ENCODE measurements at places on chromosomes 5 and 9.

DNA sequence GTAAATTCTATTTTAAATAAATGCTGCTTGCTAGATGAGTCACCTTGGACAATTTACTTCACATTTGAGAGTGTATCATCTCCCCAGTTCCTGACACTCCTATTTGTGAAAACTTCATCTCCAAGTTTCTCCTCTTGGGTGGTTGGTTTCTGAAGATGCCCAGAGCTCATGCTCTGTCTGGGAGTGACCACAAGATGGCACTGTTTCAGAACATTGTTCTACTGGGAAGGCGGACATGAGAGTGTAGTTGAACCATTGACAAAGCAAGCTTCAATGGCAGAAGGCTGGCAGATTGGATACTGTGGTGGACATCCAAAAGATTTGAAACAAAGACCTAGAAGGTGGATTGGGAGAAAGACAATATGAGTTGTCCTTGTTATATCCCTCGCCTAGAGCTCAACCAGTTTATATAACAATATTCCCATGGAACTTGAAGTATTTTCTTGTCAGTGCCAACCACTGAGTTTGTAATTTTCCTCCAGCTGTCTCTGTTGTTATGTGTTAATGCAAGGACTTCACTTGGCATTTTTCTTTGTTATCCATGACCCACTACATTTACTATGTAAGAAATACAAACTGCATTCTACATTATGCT, 234.3 kb upstream of the ANKH start:
- DNase-seq = peak; percentile 24

- DNase-seq = no peak
Measured at GRCh38 chr5:104048231-104048630, 485.6 kb upstream of the NUDT12 start.

GRCh38 chr5:14685757-14686156, 21.2 kb downstream of the OTULIN start:
- DNase-seq = peak; percentile 66

DNA sequence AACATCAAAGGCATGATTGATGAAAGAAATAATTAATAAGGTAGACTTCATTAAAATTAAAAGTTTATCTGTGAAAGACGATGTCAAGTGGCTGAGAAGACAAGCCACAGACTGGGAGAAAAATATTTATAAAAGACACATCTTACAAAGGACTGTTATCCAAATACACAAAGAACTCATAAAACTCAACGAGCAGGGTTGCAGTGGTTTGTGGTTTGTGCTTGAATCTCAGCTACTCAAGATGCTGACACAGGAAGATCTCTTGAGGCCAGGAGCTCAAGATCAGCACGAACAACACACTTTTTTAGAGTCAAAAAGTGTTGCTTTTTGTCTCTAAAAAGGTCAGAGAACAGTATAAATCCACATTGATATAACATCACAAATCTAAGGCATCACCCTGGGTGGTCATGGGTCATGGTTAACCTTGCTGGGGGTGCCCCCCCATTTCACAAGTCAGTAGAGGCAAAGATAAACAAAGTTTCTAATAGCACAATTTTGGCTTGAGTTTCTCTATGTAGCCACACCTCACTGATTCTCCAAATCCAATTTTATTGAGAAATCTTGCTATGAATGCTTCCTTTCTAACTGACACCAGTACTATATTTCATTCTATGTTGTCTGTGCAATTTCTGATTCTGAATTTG, 342.9 kb upstream of the RPS23 start:
- DNase-seq = no peak

- no peak for DNase-seq
Measured at GRCh38 chr9:92947268-92948037, at the start of gene FGD3. Gene FGD3 (plus strand): TSS chr9:92947523. CDS start chr9:92976257, 28,734 bp downstream.

GRCh38 chr9:92728831-92729734, 35.5 kb downstream of the BICD2 start:
- no peak for DNase-seq

DNA sequence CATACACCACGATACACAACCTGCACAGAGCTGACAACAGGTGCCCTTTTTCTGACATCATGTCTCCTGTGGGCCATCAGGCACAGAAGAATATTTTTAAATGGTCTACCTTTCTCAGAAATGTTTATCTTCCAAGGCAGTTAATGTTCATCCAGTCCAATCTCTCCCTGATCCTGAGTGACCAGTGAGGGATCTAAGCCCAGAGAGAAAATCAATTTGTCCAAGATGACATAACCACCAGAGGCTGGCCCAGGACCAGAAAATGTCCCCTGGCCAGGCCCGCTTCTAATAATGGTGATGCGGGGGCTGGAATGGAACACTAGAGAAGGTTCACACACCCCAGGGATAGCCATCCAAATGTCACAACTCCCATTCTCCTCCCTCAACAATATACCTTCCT, 357.9 kb upstream of the KIF2A start:
- no peak for DNase-seq

GRCh38 chr9:134165357-134166315, 1.3 kb upstream of the RNU6ATAC start:
- peak; percentile 12 for DNase-seq
